ENCODE measurements at places on chromosomes 6 and 20.
A peak's percentile ranks its signal among the peaks of the same experiment; 100 is the strongest.

DNA sequence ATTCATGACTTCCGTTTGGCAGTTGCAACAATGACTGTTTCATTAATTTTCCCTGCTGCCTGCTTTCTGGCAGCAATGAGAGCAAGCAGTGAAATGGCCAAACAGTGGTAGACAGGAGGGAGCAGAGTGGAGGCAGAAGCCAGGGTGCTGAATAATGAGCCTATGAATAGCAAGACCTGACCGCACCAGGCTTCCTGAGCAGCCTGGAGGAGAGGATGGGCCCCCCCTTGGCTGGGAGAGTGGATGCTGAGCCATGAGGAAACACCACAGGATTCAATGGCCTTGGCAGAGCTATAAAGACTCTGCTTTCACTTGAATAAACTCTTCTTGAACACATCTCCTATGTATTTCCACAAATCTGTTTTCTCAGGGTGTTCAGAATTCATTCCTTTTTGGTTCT lies 68.1 kb upstream of the SNRPB2 start:
- DNase-seq, result peak; percentile 69

DNA sequence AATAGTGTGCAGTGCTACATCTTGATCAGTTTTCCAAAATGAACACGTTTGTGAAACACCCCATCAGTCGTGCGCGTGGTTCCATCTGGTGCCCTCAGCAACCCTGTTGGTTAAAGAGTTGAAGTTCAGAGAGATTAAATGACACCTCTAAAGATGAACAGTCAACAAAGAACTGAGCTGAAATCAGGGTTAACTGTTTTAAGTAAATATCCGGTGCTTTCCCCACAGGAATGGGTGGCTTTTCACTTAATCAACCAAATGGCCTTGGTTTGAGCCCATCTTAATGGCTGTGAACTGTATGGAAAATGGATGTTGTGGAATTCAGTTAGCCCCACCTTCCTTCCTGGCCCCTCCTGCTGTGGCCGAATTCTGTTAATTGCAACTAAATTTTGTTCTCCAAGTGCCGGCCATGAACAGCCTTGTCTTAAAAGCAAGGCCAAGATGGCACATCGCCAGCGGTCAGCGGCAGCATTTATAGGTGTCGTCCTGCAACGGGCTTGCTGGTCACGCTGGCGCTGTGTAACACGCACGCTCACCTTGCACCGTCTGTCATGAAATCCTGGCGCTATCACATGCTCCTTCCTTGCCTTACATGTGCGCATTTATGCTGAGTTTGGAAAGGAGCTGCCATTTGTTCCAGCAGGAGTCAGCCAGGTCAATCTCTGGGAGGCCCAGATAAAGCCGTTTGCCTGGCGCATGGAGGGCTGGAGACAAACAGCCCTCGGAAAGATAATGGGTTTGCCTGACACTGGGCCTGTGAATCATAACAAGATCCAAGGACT lies 164.5 kb downstream of the ERMARD start:
- no peak for DNase-seq

- DNase-seq, result no peak
Observed at GRCh38 chr6:11271228-11272020, 39.0 kb upstream of the NEDD9 start.

DNA sequence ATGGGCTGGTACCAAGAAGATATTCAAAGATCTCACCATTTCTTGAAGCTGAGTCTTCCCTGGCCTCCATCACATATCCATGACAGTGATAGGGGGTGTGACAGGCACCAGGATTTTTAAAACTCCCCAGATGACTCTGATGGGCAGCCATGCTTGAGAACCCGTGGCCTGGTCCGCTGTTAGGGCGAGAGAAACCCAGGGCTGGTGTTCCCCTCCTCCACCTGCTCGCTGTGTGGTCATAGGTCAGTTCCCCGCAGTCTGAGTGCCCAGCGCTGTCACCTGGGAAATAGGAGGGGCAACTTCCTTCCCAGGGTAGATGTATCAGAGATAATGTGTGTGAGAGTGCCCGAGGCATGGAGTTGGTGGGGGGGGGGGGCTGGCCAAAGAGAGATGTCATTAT lies 50.9 kb downstream of the TMEM242 start:
- DNase-seq, result no peak

- DNase-seq, result peak; percentile 79
Observed at GRCh38 chr20:47334022-47334551, 22.4 kb downstream of the ZMYND8 start.

All from astrocyte of the hippocampus (primary cell).